RCC 7860 (cell line): ENCODE measurements at places on chromosomes 3 and 15.

GRCh38 chr3:117837391-117837790, 1127.8 kb downstream of the TUSC7 start:
- no peak for DNase-seq

GRCh38 chr3:101819649-101820206, 29.6 kb upstream of the NFKBIZ start:
- DNase-seq: no peak

DNA sequence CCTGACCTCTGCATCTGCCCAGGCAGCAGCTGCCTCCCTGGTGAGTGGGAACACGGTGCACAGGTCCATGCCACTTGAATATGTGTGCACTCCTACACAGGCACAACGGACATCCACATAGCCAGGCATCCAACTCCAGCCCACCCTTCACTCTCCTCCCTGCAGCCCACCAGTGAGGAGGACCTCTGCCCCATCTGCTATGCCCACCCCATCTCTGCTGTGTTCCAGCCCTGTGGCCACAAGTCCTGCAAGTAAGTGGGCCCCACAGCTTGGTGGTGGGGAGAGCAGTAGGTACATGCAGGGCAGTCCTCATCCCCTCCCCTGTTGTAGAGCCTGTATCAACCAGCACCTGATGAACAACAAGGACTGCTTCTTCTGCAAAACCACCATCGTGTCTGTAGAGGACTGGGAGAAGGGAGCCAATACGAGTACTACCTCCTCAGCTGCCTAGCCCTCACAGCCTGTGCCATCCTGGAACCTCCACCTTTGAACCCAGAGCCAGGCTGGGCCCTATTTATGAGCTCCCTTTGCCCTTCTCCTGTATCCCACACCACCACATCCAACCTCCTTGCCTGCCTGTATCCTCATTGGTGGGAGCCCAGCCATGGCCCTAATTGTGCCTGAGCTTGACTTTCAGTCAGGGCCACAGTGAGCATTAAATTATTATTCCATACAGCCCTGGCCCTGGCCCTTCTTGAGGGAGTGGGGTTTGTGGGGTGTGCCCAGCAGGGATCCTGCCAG, 1.5 kb upstream of the AMIGO3 start:
- no peak for DNase-seq

DNA sequence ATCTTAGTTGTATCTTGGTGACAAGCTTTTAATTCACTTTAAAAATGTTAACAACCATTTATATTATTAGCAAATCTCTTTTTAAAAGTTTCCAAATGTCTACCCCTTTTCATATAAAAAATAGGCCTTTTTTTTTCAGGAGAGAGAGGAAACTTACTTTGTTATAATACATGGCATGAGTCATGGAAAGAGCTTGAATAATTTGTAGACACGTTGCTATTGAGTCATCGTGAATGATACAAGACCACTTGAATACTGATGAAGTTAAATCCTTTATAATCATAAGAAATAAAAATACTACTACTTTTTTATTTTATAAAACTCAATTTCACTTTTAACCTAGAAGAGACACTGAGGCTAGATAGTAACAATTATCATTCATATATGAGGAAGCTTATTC, 70.3 kb upstream of the BBX start:
- DNase-seq: no peak

- no peak for DNase-seq
Observed at GRCh38 chr15:39704689-39705088, 78.0 kb downstream of the FSIP1 start.

GRCh38 chr3:154062513-154062912, 58.7 kb upstream of the ARHGEF26 start:
- no peak for DNase-seq

GRCh38 chr3:6182476-6182875, 678.4 kb upstream of the GRM7 start:
- DNase-seq: no peak

- no peak for DNase-seq
Observed at GRCh38 chr15:51926809-51927208, 44.8 kb downstream of the LEO1 start.

GRCh38 chr3:181913254-181913653, 201.5 kb downstream of the SOX2 start:
- DNase-seq: no peak

GRCh38 chr15:59953392-59953883, 50.7 kb upstream of the FOXB1 start:
- no peak for DNase-seq

DNA sequence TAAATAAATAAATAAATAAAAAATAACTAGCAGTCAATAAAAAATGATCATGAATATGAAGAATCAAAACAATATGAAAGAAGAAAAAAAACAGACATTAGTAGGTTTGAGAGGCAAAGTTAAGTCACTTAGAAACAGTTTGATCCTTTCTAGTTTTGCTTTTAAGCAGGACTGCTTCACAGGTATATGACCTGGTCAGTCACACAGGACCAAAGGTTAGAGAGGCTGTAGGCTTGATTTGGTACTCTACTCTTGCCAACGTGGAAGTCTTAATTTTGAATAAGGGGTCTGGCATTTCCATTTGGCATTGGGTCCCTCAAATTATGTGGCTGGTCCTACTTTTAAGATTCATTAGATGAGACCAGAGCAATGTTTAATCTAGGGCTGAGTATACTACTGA, 441.7 kb upstream of the NECTIN3 start:
- no peak for DNase-seq

GRCh38 chr3:50592568-50592967, 19.0 kb downstream of the CISH start:
- no peak for DNase-seq

DNA sequence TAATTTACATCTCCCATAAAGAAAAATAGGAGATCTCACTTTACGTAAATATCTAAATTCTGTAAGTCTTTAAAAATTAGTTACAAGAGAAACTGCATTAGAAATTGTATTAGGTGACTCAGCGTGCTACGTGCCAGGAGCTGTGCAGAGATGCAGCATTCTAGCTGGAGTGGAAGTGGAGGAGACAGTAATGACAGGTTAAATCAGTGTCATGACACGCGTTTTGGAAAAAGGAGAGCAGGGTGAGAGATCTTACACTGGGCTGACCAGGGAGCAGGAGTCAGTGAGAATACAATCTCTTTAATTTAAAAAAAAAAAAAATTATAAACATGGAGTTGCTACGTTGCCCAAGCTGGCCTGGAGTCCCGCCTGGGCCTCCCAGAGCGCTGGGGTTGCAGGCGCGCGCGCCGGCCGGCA, 635 bp downstream of the TUBGCP5 start:
- DNase-seq: peak; percentile 57
